ENCODE measurements at places on chromosomes 11 and 22.

GRCh38 chr11:132588366-132588765 lies 943.9 kb downstream of the OPCML start:
- no peak for DNase-seq

GRCh38 chr11:32421992-32422391 lies 13.3 kb downstream of the WT1 start:
- no peak for DNase-seq

DNA sequence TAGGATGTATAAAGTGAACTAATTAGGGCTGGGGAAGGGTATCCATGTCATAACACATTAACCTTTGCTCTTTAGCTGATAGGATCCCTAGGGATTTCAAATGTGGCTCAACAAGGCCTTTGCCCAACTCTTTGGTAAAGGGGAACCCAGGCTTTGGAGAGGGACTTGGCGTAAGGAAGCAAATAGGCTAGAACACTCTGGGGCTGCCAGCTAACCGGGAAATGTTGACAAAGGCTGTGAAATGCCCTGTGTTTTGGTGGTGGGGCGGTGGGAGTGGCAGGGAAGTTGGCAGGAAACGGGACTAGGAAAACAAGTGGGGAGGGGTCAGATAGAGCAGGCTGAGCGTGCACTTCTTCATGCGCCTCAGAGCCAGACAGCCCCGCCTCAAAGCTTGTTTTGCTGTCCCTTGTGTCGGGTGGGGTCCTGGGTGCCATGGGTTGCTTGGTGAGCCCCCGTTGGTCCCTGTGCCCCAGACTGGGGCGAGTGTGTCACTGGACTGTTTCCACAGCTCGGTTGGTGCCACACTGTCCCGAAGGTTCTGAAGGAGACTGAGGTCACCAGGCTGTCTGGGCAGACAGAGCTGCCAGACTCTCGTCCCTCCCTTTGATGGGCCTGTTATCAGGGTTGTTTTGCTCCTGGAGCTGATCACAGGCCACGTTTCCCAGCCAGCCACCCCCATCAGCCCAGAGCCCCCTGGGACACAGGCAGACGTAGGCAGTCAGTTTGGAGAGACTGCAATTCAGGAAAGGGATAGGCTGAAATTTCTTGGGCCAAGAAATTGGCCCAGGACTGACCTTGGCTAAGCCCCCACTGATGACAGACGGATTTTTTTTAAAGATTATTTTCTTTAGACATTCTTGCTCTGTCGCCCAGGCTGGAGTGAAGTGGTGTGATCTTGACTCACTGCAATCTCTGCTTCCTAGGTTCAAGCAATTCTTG lies 19.6 kb downstream of the KCTD21 start:
- no peak for DNase-seq

- no peak for DNase-seq
Measured at GRCh38 chr11:24496736-24497725, at the start of gene LUZP2. LUZP2 (plus strand) TSS chr11:24497053.

- DNase-seq: no peak
Measured at GRCh38 chr22:42892571-42893316, 35.7 kb upstream of the ARFGAP3 start.

DNA sequence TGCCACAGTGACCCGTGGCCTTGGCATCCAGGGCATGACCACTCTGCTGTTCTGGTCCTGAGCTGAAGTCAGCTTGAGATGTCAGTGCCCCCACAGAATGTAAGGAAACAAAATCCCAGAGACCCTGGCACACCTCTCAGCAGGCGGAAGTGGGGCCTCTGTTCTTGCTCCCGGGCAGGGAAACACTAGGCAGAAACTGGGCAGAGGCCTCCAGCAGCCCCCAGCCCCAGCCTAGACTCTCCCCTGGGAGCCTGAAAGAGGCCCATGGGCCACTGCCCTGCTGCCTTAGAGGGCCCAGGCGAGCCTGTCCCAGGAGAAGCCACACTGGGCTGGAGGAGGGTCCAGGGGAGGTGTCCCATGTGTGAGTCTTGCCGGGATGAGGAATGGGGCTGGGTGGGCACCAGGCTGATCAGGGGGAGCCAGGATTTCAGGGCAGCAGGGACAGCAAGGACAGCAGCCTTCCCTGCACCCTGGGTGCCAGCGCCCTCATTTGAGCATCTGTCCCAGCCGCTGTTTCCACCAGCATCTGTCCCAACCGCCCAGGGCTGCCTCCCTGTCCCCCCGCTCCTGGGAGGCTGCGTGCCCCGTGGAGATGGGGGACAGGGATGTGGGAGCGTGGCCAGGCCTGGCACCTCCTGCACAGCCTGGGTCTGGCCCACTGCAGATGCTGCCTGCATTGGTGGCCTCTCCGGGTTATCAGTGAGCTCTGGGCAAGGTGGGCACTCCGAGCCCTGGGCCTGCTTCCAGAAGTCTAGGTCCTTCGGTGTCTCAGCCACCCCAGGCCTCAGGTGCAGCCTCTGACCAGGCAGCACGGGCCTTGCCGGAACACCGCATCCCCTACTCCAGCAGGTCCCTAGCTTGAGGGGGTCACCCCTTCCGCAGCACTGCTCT lies 1072.4 kb downstream of the BRD1 start:
- no peak for DNase-seq

DNA sequence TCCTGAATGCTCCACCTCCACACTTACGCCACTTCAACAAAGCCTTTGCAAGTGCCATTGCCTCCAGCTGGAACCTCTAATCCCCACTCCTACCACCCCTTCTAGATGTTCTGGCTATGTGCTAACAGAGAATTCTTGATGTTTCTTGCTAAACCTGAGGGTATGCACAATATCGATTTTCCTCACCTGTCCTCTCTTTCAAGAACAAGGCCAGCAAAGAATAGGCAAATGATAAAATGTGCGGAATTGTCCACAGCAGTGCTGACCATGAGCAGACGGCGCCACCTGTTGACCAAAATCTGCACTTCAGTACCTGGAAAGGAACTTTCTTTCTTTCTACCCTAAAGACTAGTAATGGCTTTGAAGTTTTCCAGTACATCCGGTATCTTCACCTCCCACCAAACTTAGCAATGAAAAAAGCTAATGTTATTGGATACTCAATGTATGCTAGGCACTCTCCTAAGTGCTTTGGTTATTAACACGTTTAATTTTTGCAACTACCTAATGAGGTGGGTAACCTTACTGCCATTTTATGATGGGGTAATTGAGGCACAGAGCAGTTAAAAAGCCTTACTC lies 3.4 kb downstream of the TIMM10 start:
- no peak for DNase-seq
